ENCODE measurements at places on chromosomes 4 and X. TPM values are rescaled to one million over a fixed set of nuclear protein-coding genes. Genes with fewer than 3 reads are reported as not detected.

PASD1 gene
- not detected for total RNA-seq

GSPT2 gene
- total RNA-seq, result 14.1 TPM

CSAG3 gene
- total RNA-seq, result not detected

- H3K27ac ChIP-seq, result no peak overlapping the region
- no peaks in the 10 kb centered on the region for H3K4me1 ChIP-seq
- H3K36me3 ChIP-seq, result no peaks in the 10 kb centered on the region
- H3K4me3 ChIP-seq, result no peak overlapping the region
- DNase-seq, result no peak
Observed at GRCh38 chrX:97322401-97322800, 438.7 kb downstream of the RPA4 start.

- H3K4me3 ChIP-seq, result no peak overlapping the region
- H3K27ac ChIP-seq, result no peak overlapping the region
- H3K27me3 ChIP-seq, result no peaks in the 10 kb centered on the region
- peaks cover 19% of the 10 kb centered on the region for H3K4me1 ChIP-seq
Observed at GRCh38 chrX:41164449-41164848, 79.2 kb downstream of the USP9X start.

GRCh38 chrX:10600479-10600878, 19.9 kb downstream of the MID1 start:
- H3K36me3 ChIP-seq, result no peaks in the 10 kb centered on the region
- no peak overlapping the region for H3K4me3 ChIP-seq
- no peaks in the 10 kb centered on the region for H3K27me3 ChIP-seq
- no peak overlapping the region for H3K27ac ChIP-seq
- H3K4me1 ChIP-seq, result no peaks in the 10 kb centered on the region

- no peak overlapping the region for H3K4me3 ChIP-seq
- H3K27ac ChIP-seq, result no peak overlapping the region
- DNase-seq, result no peak
Observed at GRCh38 chr4:107665001-107665400, 55.0 kb downstream of the PAPSS1 start.
